ENCODE measurements at places on chromosomes 1 and 21.

- no peak for DNase-seq
Observed at GRCh38 chr21:29125191-29125590, 5.3 kb upstream of the MAP3K7CL start.

- DNase-seq, result no peak
Observed at GRCh38 chr1:31072304-31072746, 6.8 kb upstream of the PUM1 start.

GRCh38 chr1:29549001-29549400, 312.7 kb downstream of the PTPRU start:
- DNase-seq, result no peak

- DNase-seq, result no peak
Observed at GRCh38 chr1:165409657-165410358, 35.1 kb downstream of the RXRG start.

DNA sequence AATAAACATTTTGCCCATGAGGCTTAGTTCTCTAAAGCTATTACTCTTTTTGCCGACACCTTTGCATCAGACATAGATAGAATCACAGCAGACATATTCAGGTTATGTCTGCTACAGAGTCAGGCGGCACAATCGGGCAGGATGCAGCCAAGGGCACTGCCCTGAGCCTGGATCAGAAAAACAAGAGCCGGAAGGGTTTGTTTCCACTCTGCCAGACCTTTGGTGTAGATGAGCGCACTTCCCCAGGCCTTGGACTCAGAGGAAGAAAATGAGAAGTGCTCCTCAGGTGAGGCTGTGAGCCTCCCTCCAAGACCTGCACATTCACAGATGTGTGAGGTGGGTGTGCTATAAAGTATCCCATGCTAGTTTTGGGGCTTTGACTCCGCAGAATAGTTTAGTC, 43.7 kb downstream of the GNG12 start:
- DNase-seq, result no peak

DNA sequence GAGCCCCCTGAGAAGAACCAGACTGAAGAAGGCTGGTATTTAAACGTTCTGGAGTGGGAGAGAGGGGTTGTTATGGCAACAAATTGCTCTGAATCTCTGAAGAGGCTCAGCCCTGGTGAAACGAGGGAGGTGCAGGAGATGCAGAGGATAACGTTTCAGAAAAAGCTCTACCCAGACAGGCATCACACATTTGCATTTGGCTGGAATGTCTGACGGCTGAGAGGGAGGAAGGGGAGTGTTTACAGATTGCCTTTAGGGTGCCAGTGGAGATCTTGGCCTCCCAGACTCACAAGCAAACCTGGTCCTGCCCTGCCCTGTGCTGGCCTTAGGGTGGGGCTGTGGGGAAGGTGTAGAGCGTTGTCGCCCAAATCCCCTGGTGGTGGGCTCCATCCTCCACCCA, 169.0 kb upstream of the AJAP1 start:
- no peak for DNase-seq

DNA sequence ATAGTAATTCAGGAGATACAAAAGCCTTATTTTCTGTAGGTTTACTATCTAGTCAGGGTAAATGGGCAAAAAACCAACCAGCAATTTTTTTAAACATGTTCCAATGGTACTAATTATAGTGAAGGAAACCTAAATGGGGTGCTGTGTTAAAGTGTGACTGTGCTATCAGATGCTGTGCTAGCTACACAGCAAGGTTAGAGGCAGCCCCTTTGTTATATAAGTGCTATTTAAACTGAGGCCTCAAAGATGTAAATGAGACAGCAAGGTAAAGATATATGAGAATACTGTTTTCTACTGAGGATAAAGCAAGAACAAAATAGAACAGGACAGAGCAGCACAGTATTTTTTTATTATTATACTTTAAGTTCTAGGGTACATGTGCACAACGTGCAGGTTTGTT, 305.4 kb upstream of the RGS18 start:
- DNase-seq, result no peak

DNA sequence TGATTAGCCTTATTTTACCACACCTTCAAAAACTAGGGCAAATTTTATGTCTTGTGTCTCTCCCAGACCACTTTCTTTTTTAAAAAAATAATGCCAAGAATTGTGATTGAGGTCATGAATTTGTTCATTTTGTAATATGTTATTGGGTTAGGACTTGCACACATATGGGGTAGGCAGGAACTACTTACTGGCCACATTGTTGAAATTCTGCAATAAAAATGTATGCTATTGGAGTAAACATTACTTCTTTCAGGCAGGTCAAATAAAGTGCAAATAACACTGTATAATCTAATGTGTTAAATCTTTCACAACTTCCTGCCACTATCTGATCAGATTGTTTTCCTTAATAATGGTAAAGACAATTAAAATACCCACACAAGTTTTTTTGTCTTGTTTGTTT, 166.6 kb upstream of the COL11A1 start:
- no peak for DNase-seq

DNA sequence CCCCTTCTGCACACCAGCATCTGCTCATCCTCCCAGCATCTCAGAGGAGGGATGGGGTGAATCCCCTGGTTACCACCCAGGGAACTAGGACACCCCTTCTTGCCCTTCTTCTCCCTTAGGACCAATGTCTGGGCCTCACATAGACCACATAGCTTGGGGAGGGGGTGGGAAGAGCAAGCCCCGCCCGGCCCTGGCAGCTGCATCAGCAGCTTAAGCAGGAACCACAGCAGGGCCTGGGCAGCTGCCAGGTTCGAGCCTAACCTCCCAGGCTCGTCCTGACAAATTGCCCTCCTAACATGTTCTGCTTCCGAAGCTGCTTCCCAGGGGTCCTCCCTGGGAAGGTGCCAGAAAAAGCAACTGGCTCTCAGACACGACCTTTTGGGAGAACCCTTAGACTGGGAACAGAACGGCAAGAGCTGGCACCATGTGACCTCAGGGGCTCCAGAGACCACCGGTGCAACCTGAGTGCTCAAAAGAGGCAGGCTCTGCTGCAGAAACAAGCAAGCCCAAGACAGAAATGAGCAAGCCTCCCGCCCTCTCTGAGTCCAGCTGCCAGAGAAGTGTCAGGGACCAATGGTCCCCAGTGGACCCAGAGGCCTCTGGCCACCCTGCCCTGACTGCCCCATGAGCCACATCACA, 18.4 kb upstream of the CLSTN1 start:
- DNase-seq, result no peak

GRCh38 chr1:5949085-5949760, 43.0 kb downstream of the NPHP4 start:
- DNase-seq, result no peak

- no peak for DNase-seq
Observed at GRCh38 chr1:90782046-90782445, 64.9 kb upstream of the BARHL2 start.

DNA sequence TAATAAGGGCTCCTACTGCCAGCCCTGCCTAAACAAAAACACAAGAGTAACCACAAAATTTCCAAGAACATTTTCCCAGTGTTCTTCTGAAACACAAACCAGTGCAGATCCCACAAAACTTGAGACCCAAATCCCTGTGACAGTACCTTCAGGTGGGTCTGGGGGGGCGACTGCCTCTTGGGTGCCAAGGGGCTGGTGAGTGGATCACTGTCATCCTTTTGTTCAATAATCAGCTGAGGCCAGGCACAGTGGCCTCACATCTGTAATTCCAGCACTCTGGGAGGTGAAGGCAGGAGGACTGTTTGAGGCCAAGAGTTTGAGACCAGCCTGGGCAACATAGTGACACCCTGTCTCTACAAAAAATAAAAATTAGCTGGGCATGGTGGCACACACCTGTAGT, 87.6 kb downstream of the GLIS1 start:
- no peak for DNase-seq

GRCh38 chr1:20958430-20958829, 171.3 kb upstream of the HP1BP3 start:
- DNase-seq, result no peak

DNA sequence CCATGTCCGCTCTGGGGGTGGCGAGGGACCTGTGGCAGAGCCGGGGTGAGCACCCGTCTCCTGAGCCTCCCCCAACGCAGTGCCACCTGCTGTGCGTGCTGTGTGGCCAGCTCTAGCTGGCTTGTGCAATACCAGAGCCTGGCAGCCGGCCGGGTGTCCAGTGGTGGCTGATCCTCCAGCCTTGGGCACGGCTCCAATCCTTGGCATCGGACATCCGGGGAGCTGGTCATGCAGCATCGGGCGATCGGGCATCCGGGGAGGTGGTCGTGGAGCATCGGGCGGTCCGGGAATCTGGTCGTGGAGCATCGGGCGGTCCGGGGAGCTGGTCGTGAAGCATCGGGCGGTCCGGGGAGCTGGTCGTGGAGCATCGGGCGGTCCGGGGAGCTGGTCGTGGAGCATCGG, 8.1 kb downstream of the SLX9 start:
- no peak for DNase-seq

DNA sequence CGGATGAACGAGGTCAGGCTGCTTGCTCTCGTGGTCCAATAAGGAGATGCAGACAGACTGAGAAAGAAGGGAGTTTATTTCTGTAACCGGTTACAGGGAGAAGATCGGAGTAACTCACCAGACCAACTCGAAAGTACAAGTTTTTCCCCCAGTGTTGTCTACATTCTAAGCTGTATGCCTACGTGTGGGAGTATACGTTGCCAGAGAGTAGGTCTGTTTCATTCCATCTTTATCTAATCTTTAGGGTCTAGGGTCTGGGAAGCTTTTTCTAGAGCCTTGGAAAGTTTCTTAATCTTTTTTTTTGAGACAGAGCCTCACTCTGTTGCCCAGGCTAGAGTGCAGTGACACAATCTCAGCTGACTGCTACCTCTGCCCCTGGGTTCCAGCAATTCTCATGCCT, 4.7 kb upstream of the PADI1 start:
- no peak for DNase-seq

- DNase-seq, result no peak
Observed at GRCh38 chr1:66757722-66758240, 5.5 kb downstream of the DYNLT5 start.

GRCh38 chr1:95778217-95778616, 544.2 kb downstream of the RWDD3 start:
- no peak for DNase-seq

GRCh38 chr1:15304708-15305467, 57.9 kb downstream of the FHAD1 start:
- DNase-seq, result peak; percentile 58

DNA sequence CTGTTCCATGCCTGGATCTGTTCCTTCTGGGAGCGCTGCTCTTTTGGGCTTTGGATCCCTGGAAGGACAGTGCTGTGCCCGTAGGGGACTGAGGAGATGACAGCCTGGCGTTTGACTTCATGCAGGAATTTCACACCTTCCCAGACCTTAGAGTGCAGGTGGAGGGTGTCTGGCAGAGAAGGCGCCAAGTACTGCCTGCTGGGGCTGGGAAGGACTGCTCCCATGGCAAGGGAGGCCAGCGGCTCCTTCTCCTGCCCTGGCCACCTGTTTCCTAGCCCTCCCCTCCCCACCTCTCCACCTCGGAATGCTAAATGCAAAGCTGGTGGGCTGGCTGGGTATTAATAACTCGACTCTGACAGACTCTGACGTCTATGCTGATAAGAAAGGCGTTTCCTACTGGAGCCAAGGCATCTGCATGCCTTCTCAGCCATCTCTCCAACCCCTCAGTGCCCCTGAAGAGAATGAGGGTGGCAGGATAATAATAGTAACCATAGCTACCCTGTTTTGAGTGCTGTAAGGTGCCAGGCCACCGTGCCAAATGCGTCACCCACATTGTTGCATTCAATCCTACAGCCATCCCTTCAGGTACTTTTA, 17.5 kb upstream of the PDIK1L start:
- DNase-seq, result no peak

- DNase-seq, result no peak
Observed at GRCh38 chr1:211482306-211482705, 9.7 kb downstream of the RD3 start.

GRCh38 chr21:14858311-14858710, 206.5 kb downstream of the NRIP1 start:
- no peak for DNase-seq

GRCh38 chr21:43949499-43950208, 62.5 kb upstream of the TRAPPC10 start:
- DNase-seq, result no peak

GRCh38 chr1:10515976-10516750, 41.4 kb downstream of the PEX14 start:
- DNase-seq, result no peak

GRCh38 chr21:19547951-19548840, 1144.6 kb upstream of the TMPRSS15 start:
- DNase-seq, result no peak
